ENCODE measurements at places on chromosomes 16 and 17.

GRCh38 chr16:5412731-5413130 lies 315.1 kb upstream of the EEF2KMT start:
- no peak for DNase-seq

DNA sequence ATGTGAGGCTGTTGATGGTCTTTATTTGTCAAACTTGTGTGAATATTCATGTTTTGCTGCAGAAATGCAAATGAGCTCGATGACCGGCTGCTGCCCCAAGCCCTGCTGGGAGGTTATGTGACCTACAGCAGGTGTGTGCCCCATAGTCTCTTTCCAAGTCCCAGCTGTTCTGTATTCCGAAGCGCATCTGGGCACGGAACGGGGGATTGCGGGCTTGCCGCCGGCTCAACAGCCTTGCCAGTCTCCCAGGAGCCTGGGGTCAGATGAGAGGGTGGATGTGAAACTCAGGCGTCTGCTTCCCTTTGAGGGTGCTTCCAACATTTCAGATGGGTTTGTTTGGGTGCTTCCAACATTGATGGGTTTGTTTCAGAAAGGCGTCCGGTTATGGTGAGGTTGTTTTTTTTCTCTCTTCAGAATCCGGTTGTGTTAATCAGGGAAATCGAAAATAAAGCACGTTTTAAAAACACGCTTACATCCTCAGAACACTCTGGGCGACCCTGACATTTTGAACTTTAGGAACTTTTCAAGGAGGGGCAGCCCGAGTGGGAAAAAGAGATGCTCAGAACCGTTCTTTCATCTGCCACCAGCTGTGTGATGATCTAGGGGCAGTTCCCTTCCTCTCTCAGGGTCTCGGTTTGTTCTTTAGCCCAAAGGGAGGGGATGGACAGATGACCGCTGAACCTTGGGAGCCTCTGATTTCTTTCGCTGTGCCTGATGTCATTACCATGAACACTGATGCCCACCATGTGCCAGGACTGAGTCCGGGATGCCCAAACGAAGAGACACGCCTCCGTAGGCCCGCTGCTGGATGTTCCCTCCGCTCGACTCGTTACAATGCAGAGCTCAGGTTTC lies 47.8 kb upstream of the AMZ2 start:
- DNase-seq, result no peak

DNA sequence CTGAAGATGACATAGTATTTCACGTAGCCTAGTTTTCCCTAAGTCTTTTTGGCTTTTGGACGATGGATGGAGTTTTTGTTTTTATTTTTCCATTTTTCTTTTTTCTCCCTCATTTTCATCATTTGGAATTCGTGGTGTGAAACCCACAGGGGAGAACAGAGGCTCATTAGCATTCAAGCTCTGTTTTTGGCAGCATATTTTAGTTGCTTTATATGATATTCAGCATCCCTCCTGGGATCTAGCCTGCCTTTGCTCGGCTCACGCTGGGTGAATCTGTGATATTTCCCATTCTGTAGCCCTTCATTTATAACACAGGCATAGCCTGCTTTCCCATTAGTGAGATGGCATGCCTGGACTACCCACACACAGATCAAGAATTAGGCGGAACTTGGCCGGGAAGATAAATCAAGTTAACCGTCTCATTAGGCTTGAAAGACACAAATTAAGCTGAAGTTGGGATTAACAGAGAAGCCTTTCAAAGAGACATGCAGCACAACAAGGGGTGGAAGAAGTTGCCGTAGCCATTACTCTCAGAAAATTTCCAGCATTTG lies 20.1 kb upstream of the CLEC19A start:
- no peak for DNase-seq

- DNase-seq, result no peak
Measured at GRCh38 chr16:56673921-56674320, 4.3 kb downstream of the MT1H start.

DNA sequence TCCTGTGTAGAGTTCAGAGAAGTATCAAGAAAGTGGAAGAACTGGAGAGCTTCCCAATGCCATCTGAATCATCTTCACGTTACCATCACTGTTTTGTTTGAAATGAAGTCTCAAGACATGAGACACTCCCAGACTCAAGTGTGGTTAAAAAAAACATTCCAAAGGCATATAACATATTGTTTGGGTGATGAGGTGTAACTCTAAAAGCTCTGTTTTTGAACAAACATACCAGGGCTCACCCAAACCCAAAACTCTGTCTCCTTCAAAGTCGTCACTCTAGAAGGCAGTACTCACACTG lies 6.3 kb upstream of the ZCCHC14 start:
- no peak for DNase-seq

DNA sequence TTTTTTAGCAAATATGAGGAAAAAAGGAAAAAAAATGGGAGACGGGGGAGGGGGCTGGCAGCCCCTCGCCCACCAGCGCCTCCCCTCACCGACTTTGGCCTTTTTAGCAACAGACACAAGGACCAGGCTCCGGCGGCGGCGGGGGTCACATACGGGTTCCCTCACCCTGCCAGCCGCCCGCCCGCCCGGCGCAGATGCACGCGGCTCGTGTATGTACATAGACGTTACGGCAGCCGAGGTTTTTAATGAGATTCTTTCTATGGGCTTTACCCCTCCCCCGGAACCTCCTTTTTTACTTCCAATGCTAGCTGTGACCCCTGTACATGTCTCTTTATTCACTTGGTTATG lies 1.2 kb upstream of the TMEM88 start:
- DNase-seq, result peak; percentile 89

GRCh38 chr16:29694384-29695195 lies 15.6 kb downstream of the QPRT start:
- peak; percentile 85 for DNase-seq
